ENCODE measurements at places on chromosomes 1 and 21.

DNA sequence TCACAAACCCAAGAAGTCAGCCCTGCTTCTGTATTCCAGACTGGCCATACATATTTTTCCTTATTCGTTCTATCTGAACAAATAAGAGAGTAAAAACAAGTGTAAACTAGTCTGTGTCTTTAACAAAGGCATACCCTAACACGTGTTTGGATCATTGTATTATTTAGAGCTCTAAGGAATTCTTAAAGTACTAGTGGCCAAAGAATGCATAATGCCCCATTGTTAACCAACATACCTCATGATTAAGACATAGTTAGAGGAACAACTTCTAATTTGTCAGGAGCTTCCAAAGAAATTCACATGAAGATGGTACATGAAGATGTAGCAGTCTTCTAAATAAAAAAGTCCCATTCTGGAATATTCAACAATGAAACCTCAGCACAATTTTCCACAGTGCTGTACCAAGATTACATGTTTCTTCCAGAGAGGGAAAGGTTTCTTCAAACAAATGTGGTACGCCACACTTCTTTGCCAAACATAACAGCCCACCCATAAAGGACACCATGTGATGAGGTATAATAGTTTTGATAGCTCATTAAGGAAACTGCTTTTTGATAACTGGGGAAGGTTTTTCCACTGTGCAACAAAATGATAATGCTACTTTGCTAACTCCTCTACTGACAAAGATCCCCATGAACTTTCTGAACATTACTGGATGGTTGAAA lies 5.0 kb downstream of the PALMD start:
- no peak for DNase-seq

GRCh38 chr1:50978144-50978851 lies 8.3 kb downstream of the CDKN2C start:
- DNase-seq: peak; percentile 84

DNA sequence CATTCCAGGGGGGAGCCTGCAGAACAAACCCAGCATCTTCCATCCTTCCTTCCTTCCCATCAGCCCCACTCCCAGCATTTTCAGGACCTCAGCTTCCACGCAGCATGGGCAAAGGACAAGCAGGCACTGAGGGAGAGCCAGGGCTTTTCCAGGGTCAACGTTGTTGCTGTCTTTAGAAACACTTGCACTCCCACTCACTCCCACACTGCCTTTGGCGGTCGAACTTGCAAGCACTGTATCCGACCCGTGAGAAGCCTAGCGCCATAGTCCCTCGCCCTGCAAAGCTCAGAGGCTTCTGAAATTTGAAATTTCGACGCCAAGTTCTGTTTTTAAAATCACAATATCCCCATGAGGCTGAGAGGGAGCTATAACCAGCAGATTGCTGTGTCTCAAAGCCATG lies 47.4 kb downstream of the KCNAB2 start:
- no peak for DNase-seq

DNA sequence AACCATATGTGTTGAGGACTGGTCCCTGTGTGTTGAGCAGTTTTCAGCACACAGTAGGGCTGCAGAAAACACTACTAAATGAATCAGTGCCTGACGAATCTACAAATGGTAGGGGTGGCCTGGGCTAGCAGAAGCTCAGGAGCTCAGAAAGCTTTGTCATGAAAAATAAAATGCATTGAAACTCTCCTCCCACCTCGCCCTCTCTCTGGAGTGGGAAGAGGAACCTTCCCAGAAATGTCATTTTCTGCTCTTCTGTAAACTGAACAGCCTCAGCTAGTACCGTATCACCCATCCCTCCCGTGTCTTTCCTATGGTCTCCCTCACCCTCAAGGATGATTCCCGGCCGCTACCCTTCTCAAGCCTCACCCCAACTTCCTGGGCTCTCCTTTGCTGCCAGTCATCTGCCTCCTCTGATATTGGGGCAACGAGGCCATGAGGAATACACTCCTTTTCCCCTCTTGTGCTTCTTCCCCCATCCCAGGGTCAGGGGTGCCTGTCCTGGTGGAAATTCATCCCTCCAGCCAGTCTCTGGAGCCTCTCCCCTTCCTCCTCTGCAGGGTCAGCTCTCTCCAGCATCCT lies 734.5 kb downstream of the PTPRU start:
- no peak for DNase-seq

- DNase-seq: peak; percentile 52
Observed at GRCh38 chr1:181151378-181152326, 63.2 kb downstream of the IER5 start.

DNA sequence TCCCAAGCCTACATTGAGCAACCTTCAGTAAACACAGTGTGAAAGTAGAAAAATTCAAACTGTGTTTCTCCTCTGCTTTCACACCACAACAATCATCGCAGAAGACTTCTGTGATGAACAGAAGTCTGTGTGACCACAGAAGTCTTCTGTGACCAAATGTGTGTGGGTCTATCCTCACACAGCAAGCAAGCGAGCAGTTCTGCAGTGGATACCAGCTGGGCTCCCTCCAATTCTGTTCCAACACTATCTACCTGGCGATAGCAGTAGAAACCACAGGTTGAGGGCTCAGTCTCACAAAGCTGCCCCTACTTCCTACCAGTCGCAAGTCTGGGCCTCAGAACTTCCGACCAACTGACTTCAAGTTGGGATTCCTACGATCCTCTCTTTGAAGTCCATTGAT lies 21.0 kb upstream of the RAP1A start:
- no peak for DNase-seq

GRCh38 chr1:162327144-162327787 lies 49.4 kb downstream of the SPATA46 start:
- peak; percentile 15 for DNase-seq
